ENCODE measurements at places on chromosomes 12 and 14. TPM values are rescaled to one million over a fixed set of nuclear protein-coding genes. Genes with fewer than 3 reads are reported as not detected.

The CIROP gene
- total RNA-seq = not detected

The PTPN6 gene
- 0.33 TPM for total RNA-seq

The CLEC14A gene
- total RNA-seq = not detected

The CCDC198 gene
- not detected for total RNA-seq

The GPR162 gene
- 0.33 TPM for total RNA-seq

The CLEC1B gene
- total RNA-seq = under 0.01 TPM

The LALBA gene
- total RNA-seq = not detected

The RFX4 gene
- total RNA-seq = 0.15 TPM

The RNASE3 gene
- total RNA-seq = not detected

The TSPAN19 gene
- total RNA-seq = 0.73 TPM

The IL23A gene
- not detected for total RNA-seq

The SELPLG gene
- total RNA-seq = 0.93 TPM

The KRT3 gene
- not detected for total RNA-seq

The CELA1 gene
- not detected for total RNA-seq

The PLEK2 gene
- 1.1 TPM for total RNA-seq

The EPYC gene
- total RNA-seq = not detected

The NELL2 gene
- 1.3 TPM for total RNA-seq

The GLIPR1L2 gene
- 0.15 TPM for total RNA-seq

The CSRP2 gene
- total RNA-seq = 11.7 TPM

The ERBB3 gene
- total RNA-seq = 212 TPM

The PLEKHD1 gene
- not detected for total RNA-seq

The COCH gene
- 0.31 TPM for total RNA-seq

The JPH4 gene
- not detected for total RNA-seq

The DDN gene
- total RNA-seq = under 0.01 TPM

The TMEM179 gene
- under 0.01 TPM for total RNA-seq

The DHRS4L2 gene
- total RNA-seq = 11.7 TPM

The ZFHX2 gene
- under 0.01 TPM for total RNA-seq

The TSPAN8 gene
- total RNA-seq = not detected

The FOXG1 gene
- total RNA-seq = not detected

The CAPZA3 gene
- not detected for total RNA-seq

The NTN4 gene
- 0.34 TPM for total RNA-seq

The MYO1H gene
- not detected for total RNA-seq

The LIN7A gene
- total RNA-seq = not detected

The KRT83 gene
- not detected for total RNA-seq

The SLC10A1 gene
- not detected for total RNA-seq

The TC2N gene
- total RNA-seq = 0.33 TPM

The FERMT2 gene
- total RNA-seq = 126 TPM

The ACACB gene
- 15.6 TPM for total RNA-seq

The ASB2 gene
- 1.5 TPM for total RNA-seq

The PIWIL1 gene
- not detected for total RNA-seq

The FITM1 gene
- total RNA-seq = 0.15 TPM

The WDHD1 gene
- 21.0 TPM for total RNA-seq

The ARHGEF40 gene
- total RNA-seq = 175 TPM

The SLC6A12 gene
- 2.2 TPM for total RNA-seq

The ZDHHC22 gene
- total RNA-seq = not detected

The SDS gene
- not detected for total RNA-seq

The CLEC2D gene
- total RNA-seq = 5.7 TPM

The TMEM253 gene
- not detected for total RNA-seq

The SDR9C7 gene
- not detected for total RNA-seq

The ERP27 gene
- total RNA-seq = 0.15 TPM

The HOTAIR gene
- total RNA-seq = not detected

The GARIN6 gene
- not detected for total RNA-seq

The C12orf50 gene
- not detected for total RNA-seq

The TAS2R46 gene
- total RNA-seq = 1.7 TPM

The ACOT4 gene
- total RNA-seq = 4.7 TPM

The CMA1 gene
- total RNA-seq = not detected

The CDKN1B gene
- total RNA-seq = 53.4 TPM

Measured in melanocyte of skin (primary cell).